ENCODE measurements at places on chromosomes 3 and 15. TPM values are rescaled to one million over a fixed set of nuclear protein-coding genes. Genes with fewer than 3 reads are reported as not detected.
A peak's percentile ranks its signal among the peaks of the same experiment; 100 is the strongest.

GRCh38 chr3:52054661-52055511 lies 1.5 kb downstream of the DUSP7 start:
- no peak for DNase-seq

CRELD1 gene
- 40.3 TPM for polyA plus RNA-seq

DNA sequence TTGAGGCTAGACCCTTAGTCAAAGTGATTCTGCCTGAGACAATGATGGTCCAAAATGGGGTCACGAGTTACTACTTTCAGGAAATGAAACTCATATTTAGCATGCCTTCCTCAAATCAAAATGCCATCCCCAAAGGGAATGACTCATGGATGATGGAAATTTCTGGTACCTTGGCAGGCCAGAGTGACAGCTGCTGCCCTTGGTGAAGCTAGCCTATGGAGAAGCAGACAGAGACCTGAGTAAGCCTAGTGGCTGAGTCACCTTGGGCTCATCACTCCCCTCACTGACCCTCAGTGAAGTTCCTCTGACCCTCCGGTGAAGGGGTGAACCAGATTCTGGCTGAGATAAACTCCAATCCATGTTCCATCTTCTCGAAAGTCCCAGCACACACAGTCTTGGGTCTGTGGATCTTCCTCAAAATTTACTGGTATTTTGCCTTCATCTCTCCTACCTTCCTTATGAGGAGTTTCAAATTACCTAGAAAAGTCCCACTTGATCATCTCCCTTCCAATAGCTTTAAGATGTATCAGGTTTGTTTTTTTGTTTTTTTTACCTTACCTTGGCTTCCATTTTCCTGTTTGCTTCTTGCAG lies 54.5 kb upstream of the ABHD17C start:
- no peak for DNase-seq

- DNase-seq, result no peak
Measured at GRCh38 chr3:99114565-99115291, 213.2 kb upstream of the DCBLD2 start.

- peak; percentile 6 for DNase-seq
Measured at GRCh38 chr3:48367201-48367600, 4.8 kb upstream of the FBXW12 start.

C3orf80 gene
- not detected for polyA plus RNA-seq

- DNase-seq, result no peak
Measured at GRCh38 chr3:122979211-122979610, 48.4 kb downstream of the SEMA5B start.

GRCh38 chr3:64108784-64109317 lies 85.6 kb upstream of the PSMD6 start:
- DNase-seq, result no peak

GRCh38 chr15:60727661-60728060 lies 248.7 kb upstream of the ICE2 start:
- DNase-seq, result no peak

HDC gene
- 0.71 TPM for polyA plus RNA-seq

DNA sequence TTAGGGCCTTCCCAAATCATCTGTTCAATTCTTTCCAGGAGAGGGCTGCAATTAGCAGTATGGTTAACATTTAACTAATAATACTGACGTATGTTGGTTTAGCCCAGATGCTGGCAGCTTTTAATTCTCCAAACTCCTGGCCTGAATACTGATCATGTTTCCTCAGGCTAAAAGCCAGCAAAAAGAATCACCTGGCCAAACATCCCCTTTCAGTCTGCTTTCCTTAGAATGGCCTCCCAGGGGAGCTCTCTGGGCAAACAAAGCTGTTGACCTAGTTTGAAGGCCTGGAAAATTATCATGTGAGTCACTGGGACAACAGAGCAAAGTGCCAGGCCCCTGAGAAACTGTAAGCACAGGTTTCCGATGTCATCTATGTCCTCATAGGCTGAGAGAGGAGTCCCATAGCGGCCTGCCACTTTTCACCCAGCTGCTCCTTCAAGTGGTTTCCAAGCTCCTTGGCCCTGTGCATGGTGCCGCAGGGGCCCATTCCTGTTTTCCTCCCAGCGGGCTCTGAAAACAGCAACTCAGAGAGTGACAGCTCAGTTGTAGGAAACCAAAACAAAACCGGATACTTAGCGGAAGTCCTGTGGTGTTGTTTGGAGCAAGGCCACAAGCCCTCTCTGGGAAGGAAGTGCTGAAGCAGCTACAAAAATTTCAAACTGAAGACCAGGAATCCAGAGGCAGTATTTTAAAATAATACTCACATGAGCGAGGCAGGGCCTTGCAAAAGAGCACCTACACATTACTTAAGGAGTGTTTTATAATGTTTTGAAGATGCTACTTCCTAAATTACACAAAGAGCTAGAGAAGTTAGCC lies 36.5 kb upstream of the RAB11A start:
- peak; percentile 92 for DNase-seq

CEP152 gene
- polyA plus RNA-seq, result 3.2 TPM

- no peak for DNase-seq
Measured at GRCh38 chr3:10017636-10018292, 8.5 kb upstream of the FANCD2 start.

ISLR2 gene
- 4.2 TPM for polyA plus RNA-seq

SMCO1 gene
- 1.5 TPM for polyA plus RNA-seq

STRIT1 gene
- 24.2 TPM for polyA plus RNA-seq

GRCh38 chr15:59111251-59111650 lies 6.3 kb downstream of the CCNB2 start:
- no peak for DNase-seq
